Thymus (tissue), 14 donors: ENCODE measurements at places on chromosomes 4 and X. TPM values are rescaled to one million over a fixed set of nuclear protein-coding genes. Genes with fewer than 3 reads are reported as not detected.

GRCh38 chr4:123976285-123976684 lies 579.7 kb downstream of the SPRY1 start:
- H3K36me3 ChIP-seq, result no peaks in the 10 kb centered on the region
- peak; percentile 28 for DNase-seq

- no peak overlapping the region for H3K4me3 ChIP-seq
- H3K27ac ChIP-seq, result no peak overlapping the region
- no peak for DNase-seq
- H3K4me1 ChIP-seq, result no peaks in the 10 kb centered on the region
- no peaks in the 10 kb centered on the region for H3K27me3 ChIP-seq
Measured at GRCh38 chrX:22666441-22666840, 333.3 kb upstream of the DDX53 start.

DKK2 gene
- total RNA-seq, result 0.85 TPM

SYNPO2 gene
- 15.8 TPM for total RNA-seq

DNA sequence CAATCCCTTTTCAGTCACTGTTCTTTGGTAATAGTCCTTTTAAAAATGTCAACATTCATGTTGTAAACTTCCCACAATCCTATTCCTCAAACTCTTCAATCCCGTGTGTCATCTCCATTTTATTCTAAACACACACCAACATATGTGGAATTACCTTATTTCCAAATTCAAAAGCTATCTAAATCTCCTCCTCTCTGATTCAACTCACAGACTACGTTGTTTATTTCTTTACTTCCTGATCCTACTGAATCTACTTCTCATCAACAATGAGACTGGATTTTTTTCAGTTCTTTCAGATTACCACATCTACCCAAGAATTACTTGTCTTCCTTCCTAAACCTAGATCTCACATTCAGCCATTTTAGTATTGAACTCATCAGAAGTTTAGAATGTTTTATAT lies 188.2 kb downstream of the GABRB1 start:
- no peaks in the 10 kb centered on the region for H3K36me3 ChIP-seq
- no peak overlapping the region for H3K4me3 ChIP-seq
- H3K4me1 ChIP-seq, result no peaks in the 10 kb centered on the region

DNA sequence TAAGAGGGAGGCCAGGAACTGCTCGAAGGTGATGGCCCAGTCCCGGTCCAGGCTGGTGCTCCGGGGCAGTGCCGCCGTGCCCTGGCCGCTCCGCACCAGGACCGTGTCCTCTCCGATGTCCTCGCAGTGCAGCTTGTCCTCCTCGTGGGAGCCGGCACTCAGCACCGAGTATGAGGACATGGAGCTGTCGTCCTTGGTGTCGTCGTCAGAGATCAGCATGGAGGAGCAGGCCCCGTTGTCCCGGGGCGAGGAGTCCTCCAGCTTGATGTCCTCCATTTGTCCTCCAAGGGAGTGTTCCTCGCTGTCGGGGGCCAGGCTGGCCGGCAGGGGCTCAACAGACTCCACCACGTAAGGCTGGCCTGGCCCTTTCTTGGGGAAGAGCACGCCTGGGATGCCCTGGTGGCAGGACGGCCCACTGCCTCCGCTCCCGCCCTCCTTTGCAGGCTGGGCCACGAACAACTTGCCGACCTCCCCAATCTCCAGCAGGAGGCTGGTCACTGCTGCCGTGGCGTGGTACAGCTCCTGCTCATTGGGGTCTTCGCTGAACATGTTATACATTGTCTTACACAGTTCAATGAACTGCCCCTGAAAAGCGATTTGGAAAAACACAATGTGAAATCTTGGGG lies 53.7 kb upstream of the UCP1 start:
- H3K27me3 ChIP-seq, result no peaks in the 10 kb centered on the region
- DNase-seq, result no peak
- no peak overlapping the region for H3K27ac ChIP-seq
- no peak overlapping the region for H3K4me3 ChIP-seq
- no peaks in the 10 kb centered on the region for H3K36me3 ChIP-seq

CENPVL2 gene
- total RNA-seq, result 0.24 TPM
